ENCODE measurements at places on chromosomes 2 and 18. TPM values are rescaled to one million over a fixed set of nuclear protein-coding genes. Genes with fewer than 3 reads are reported as not detected.

MAPRE2 gene
- total RNA-seq = 164 TPM

PIEZO2 gene
- total RNA-seq = 0.46 TPM

TBR1 gene
- total RNA-seq = 0.05 TPM

ELOA2 gene
- not detected for total RNA-seq

DSC2 gene
- 26.7 TPM for total RNA-seq

ESPNL gene
- 0.08 TPM for total RNA-seq

CYRIA gene
- 3.7 TPM for total RNA-seq

SMCHD1 gene
- 34.8 TPM for total RNA-seq

MEP1B gene
- total RNA-seq = 0.13 TPM

UGT1A10 gene
- not detected for total RNA-seq

SLC9A4 gene
- total RNA-seq = not detected

RAPGEF4 gene
- 12.6 TPM for total RNA-seq

SLC16A14 gene
- total RNA-seq = 2.0 TPM

FSIP2 gene
- 0.40 TPM for total RNA-seq

ACTR1B gene
- total RNA-seq = 77.6 TPM

ZNF521 gene
- total RNA-seq = 15.4 TPM

LYPD6B gene
- not detected for total RNA-seq

RNF125 gene
- 1.5 TPM for total RNA-seq

WNT10A gene
- not detected for total RNA-seq

CYP27A1 gene
- total RNA-seq = 5.2 TPM

C18orf54 gene
- 1.4 TPM for total RNA-seq

CFAP53 gene
- 0.48 TPM for total RNA-seq

NPAS2 gene
- 54.0 TPM for total RNA-seq

ABCG8 gene
- not detected for total RNA-seq

SAG gene
- not detected for total RNA-seq

LOXHD1 gene
- 0.48 TPM for total RNA-seq

FAM228A gene
- total RNA-seq = 0.35 TPM

ACMSD gene
- not detected for total RNA-seq

SIX3 gene
- not detected for total RNA-seq

CAPN14 gene
- 0.16 TPM for total RNA-seq

RFTN2 gene
- total RNA-seq = 3.5 TPM

CTAGE1 gene
- total RNA-seq = 0.13 TPM

INPP4A gene
- 19.9 TPM for total RNA-seq

TEKT4 gene
- total RNA-seq = 0.32 TPM

TP53I3 gene
- 8.3 TPM for total RNA-seq

HOXD10 gene
- 0.16 TPM for total RNA-seq

ABCB11 gene
- 0.03 TPM for total RNA-seq

ADI1 gene
- total RNA-seq = 135 TPM

HJURP gene
- not detected for total RNA-seq

IL36RN gene
- total RNA-seq = not detected

GALNT14 gene
- total RNA-seq = 0.48 TPM

ANXA4 gene
- total RNA-seq = 39.7 TPM

CRYGC gene
- not detected for total RNA-seq

PCARE gene
- total RNA-seq = 0.11 TPM

SNRNP27 gene
- total RNA-seq = 48.6 TPM

Data from cardiac septum (tissue), 1 donor.